Stimulated activated CD4-positive, alpha-beta T cell treated with anti-CD3 and anti-CD28 coated beads, Interleukin-4, amount 100 ng/mL, for 1 hour (primary cell): ENCODE measurements at places on chromosomes 2 and 18.
A peak's percentile ranks its signal among the peaks of the same experiment; 100 is the strongest.

DNA sequence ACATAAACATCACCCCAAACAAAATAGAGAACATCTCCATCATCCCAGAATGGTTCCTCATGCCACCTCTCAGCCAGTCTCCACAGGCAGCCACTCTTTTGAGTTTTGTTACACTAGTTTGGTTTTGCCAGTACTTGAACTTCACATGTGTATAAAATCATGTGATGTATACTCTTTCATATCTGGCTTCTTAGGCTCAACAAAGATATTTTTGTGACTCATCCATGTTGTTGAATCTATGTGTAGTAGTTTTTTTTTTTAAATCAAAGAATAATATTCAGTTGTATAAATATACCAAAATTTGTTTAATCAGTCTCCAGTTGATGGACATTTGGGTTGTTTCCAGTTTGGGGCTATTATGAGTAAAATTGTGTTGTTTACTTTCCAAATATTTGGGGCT is 75.9 kb downstream of the PMS1 start:
- DNase-seq, result no peak

DNA sequence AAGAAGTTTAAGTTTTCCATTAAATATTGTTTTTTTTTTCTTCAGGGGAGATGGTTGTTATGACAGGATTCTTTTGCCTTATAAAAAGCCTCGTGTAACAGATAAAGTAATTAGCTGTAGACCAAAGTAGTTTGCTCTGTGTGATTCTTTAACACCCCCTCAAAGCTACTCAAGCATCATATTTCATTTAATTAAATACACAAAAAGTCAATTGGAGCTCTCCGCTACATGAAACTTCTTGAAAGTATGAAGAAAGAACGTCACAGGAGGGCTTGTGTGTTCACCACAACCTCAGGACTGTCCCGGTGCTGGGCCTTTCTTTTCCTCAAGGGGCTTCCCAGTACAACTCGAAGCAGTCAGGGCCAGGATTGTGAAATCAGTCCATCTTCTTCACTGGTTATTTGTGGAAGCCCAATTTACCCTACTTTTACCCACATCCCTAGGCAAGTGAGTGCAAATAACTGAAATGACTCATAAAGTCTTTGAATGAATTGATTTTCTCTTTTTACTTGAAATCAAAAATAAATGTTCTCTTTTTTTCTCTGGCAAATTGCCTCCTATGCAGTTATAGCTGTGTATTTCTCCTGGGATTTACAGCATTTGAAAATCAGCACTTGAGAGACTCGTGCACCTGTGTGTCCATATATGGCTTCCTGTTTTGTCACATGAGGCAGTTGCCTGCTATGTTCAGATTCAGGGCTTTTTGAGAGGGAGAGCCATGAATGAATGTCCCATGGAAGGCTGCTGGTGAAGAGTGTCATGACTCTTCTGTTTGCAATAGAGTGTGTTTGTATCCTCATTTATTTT is 48.6 kb downstream of the LINC00305 start:
- DNase-seq, result no peak

DNA sequence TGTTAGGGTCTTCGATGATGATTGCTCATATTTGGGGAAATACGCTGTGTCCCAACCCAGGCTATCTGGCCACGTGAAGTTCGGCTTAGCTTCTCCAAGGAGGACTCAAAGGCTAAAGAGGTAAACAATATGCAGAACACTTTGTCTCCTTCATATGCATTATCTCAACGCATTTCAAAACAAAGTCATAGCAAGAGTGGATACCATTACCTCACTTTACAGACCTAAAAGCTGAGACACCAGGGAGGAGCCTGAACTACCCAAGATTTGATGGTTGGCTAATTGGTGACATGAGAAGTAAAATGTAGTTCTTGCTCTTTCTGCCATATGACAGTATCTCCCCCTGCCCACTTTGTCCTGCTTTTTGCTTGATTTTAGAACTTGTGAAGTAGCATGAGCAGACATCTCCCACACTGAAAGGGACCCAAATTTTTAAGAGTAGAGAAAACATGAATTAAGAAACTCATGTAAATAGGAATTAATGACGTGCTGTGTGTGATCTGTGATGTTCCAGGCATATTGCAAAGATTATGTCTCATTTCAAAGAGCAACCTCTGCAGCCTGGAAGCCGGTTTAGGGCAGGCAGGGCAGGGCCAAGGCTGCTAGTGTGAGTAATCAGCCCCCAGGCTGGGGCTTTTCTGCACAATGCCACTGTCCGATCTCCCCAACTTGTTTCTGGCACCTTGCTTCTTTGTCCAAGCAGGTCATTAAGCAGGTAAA is 144.5 kb downstream of the BCL11A start:
- no peak for DNase-seq

GRCh38 chr2:50546790-50547189 is 485.1 kb downstream of the NRXN1 start:
- DNase-seq, result no peak

DNA sequence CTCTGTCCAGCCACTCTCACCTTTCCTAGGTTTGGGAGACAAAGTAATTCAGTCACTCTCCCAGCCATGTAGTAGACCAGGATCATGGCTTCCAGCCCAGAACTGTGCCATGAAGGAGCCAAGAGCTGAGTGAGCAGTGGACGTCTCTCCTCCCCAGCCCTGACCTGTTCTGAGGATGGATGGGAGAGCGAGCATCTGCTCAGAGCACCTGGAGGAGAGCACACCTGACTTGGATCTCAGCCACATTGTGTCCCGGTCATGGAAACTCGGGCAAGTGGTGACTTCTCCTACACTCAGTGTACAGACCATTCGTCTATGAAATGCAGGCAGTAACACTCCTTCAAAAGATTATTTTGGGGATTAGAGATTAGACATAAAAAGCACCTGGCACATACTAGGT is 299.7 kb downstream of the TNS1 start:
- DNase-seq, result no peak

- no peak for DNase-seq
Observed at GRCh38 chr2:207215308-207215707, 49.6 kb upstream of the KLF7 start.

DNA sequence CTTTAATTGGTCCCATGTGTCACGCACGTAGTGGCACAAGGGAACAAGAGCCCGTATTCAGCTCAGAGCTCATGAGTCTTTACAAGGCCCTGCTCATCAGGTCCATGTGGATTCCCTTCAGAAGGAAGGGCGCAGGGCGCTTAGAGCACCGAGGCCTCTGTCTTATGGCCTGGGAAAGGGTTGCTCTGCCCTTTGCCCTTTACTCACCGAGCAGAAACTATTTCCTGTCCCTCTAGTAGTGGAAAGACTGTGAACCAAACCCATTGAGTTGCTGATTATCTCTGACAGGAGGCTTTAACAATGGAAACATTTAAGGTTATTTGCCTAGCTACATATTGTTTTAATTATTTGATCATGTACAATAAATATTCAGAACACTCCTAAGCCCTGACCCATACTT is 102.0 kb upstream of the ACAA2 start:
- DNase-seq, result no peak

DNA sequence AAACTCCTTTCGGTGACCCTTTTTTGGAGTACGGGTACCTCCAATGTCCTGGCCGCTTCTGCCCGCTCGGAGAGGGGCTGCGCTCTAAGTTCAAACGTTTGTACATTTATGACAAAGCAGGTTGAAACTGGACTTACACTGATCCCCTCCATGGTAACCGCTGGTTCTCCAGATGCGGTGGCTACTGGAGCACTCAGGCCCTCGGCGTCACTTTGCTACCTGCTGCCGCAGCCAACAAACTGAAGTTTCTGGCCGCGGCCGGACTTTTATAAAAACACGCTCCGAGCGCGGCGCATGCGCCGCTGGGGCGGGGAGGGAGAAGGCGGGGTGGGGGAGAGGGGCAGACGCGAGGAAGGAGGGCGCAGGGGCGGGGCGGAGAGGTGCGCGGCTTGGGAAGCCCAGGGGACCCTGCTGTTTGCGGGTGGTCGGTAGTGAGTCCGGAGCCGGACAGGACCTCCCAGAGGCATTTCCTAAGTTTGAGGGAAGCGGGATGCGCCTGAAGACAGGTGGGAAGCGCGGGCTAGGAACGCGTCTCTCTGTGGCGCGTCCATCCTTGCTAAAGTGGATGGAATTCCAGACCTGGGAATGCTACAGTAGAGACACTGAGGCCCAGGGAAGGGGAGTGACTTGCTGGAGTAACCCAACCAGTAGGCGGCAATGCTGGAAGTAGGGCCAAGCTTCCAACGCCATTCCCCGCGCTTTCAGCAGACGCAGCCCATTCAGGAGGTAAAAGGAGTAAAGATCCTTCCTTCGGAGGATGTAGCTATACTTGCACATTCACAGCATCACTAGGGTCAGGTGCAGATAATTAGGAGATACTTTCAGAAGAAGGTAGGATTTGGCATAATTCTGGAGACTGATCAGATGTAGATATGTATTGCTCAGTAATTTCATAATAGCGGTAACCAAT is at the start of gene CXCR4:
CXCR4 (minus strand) TSS at position 241 of the 910 bp plus-strand sequence; CDS start at position 152, 89 bp downstream.
- peak; percentile 79 for DNase-seq

DNA sequence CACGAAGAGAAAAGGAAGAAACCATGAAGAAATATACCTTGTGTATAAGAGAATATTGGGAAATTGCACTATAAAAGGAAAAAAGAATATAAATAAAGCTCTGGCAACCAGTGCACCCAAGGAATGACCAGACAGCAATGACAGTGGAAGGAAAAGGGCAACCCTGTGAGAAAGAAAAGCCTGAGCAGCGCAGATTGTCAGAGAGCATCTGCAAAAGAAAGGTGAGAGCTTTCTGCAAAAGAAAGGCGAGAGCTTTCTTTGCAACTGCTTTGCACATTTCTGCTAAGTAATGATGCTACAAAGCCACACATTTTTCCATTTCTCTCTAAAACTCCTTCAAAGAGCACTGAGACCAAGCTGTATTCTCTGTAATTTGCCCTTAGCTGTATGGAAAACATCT is 83.6 kb downstream of the CTNNA2 start:
- no peak for DNase-seq

DNA sequence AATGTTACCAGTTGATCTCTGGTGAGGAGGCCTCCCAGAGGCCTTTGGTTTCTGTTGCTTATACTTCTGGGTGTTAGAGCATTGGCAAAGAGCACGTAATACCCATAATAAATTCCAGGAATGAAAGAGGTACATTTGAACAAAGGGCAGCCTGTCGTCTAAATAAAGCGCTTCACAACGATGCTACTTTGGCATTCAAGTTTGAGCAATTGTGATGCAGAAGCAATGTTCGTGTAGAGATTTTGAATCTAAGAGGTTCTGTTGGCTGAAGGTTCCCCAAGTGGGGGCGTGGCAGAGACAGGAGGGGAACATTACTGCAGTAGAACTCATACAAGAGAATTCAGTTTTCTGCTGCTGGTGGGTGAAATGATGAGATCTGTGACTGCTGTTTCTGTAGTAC is 27.8 kb downstream of the ZNF532 start:
- no peak for DNase-seq

- DNase-seq, result no peak
Observed at GRCh38 chr2:85278361-85278760, 49.4 kb downstream of the TGOLN2 start.

GRCh38 chr2:128978212-128978611 is 659.5 kb upstream of the HS6ST1 start:
- DNase-seq, result no peak

DNA sequence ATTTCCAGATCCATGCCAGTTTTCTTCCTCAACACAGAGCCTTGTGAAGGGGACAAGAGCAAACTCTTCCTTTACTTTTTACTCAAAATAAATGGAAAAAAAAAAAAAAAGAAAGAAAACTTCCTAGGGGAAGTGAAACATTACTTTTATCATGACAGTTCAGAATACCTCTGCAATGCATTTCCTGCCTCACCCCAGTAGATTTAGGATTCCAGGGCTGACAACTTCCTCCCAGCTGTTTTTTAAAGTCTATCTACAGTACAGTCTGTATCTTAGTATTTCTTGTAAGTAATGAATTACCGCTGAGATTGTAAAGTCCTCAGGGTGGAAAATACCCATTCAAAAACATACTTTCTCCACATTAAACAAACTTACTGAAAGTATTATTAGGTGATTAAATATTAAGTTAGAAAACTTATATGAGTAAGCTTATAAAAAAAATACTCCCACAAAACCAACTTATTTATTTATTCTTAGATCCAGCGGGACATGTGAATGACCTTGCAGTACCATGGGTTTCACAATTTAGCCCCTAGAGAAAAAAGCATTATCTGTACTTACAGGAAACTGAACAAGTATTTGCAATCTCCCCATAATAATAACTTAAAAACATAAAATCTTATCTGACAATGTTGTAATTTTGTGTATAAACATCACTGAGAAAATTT is 117.7 kb downstream of the RBMS1 start:
- DNase-seq, result no peak

DNA sequence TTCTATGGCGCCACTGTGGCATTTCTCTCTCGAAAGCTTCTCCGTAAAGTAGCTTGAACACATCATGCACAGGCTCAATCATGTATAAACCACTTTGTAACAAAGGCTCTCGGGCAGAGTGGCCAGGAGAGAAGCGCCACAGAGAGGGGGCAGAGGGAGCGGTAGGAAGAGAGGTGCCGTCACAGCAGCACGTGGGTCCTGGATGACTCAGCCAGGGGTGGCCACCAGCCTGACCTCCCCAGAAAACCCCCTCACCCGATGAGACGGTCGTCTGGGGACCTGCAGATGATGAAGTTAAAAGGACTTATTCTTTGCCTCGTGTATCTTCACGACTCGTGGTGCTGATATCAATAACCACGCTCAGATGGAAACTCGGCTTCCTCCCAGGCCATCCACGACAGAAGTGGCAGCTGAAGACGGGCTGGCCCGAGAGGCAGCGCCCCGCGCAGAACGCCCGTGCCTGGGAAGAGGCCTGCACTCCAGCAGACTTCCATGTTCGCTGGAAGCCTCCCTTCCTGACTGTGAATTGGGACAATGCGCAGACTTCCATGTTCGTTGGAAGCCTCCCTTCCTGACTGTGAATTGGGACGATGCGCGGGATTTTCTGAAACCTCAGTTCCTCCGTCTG is 46.4 kb upstream of the MTCL1 start:
- no peak for DNase-seq

DNA sequence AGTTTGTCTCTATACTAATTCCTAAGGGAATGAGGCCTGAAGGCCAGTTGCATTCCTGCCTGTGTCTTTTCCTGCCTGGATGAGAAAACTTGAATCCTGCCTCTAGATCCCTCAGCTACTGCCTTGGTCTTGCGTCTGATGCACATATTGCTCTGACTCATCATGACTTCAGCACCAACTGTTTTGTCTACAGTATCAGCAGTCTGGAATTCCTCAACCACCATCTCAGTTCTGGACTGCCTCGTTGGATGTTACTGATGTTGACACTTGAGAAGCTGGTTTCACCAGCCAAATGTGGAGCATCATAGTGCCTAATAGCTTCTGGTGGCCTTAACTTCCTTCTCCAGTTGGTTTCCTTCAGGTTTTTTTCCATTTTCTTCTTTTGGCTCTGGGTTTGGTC is 211.0 kb downstream of the CTNNA2 start:
- DNase-seq, result no peak

- DNase-seq, result no peak
Observed at GRCh38 chr2:122273785-122274419, 518.5 kb downstream of the TSN start.

- no peak for DNase-seq
Observed at GRCh38 chr18:5104246-5104645, 92.8 kb downstream of the AKAIN1 start.

- DNase-seq, result no peak
Observed at GRCh38 chr2:112693596-112693995, 27.2 kb upstream of the NT5DC4 start.

- no peak for DNase-seq
Observed at GRCh38 chr18:12455496-12455895, 47.8 kb downstream of the PRELID3A start.
